ENCODE measurements at places on chromosomes 12 and 14.

- no peak for DNase-seq
These were observed 42.3 kb upstream of the BATF start for GRCh38 chr14:75479770-75480600.

- no peak for DNase-seq
These were observed 19.5 kb downstream of the TMED10 start for GRCh38 chr14:75156901-75157300.

GRCh38 chr14:76786601-76787000 is 25.3 kb downstream of the VASH1 start:
- DNase-seq: no peak

DNA sequence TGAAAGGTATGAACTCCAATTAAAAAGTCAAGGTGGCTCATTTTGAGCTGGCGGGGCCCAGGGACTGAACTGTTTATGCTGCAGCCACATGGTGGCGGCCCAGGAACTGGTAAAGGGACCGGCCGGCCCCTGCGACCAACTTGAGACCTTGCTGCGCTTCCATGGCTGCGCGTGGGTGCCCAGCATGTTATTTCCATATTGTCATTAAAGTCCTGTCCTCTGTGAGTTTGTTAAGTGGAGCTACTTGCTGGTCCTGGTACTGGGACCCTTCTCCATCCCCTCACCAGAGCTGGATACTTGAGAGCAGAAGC is 62.3 kb downstream of the BEGAIN start:
- DNase-seq: no peak

- no peak for DNase-seq
These were observed 35.4 kb downstream of the IL31 start for GRCh38 chr12:122138616-122139015.

- DNase-seq: no peak
These were observed 29.6 kb downstream of the MTHFD1 start for GRCh38 chr14:64417771-64418125.

DNA sequence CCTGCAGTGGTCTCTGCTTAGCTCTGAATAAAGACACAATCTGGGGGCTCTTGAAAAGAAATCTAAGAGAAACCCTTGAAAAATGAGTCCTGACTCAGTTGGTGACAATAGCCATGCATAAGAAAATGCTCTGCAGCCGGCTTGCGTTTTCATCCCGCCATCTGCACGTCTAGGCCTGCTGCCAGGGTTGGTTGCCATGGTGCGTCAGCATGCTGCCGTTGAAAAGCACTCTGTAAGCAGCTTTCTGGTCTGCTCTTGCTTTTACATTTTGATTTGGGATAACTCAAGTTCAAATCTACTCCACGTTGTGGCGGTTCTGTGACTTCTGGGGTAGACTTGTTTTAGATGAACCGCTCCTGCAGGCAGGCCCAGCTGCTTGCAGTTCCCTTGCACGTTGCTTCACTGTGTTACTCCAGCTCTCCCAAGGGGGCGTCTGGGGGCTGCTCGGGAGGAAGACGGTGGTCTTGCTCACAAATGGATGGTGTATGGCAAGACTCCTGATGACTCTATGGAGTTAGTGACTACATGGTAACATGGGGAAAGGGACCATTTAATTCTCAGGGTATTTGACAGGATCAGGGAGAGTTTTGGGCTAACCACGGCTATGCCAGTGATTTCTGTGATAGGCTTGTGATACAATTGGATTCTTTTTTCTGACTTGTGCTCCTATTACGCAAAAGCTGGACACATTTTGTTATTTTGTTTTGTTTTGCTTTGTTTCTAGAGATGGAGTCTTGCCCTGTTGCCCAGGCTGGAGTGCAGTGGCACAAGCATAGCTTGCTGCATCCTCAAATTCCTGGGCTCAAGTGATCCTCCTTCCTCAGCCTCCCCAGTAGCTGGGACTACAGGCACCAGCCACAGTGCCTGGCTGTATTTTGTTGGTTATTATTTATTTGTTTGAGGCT is 15.8 kb downstream of the WNT5B start:
- no peak for DNase-seq

Data from stimulated activated CD4-positive, alpha-beta T cell treated with anti-CD3 and anti-CD28 coated beads, Interleukin-1b, Interleukin-23, amount 100 ng/mL, for 1 hour (primary cell).